Immature natural killer cell (primary cell): ENCODE measurements at places on chromosomes 16 and 17.

DNA sequence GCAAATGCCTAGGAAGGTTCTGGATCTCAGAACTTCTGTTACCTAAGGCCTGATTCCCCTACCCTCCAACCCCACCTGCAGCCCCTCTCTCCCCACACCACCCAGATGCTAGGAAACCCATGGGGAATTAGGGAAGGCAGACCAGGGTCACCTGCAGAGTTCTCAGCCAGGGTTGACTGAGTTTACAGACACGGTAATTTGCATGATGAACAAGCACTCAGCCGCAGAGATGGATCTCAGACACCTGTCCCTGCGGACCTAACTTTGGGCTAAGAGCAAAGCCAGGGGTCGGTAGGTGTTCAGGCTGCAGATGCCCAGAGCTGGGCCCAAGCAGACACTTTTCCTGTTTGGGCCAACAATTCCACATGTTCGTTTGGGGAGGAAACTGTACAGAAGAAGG is 2.9 kb downstream of the ABI3 start:
- DNase-seq: no peak

- DNase-seq: no peak
Measured at GRCh38 chr17:40646791-40647623, 611 bp downstream of the SMARCE1 start.

GRCh38 chr17:48597528-48597777 is 3.9 kb upstream of the HOXB5 start:
- no peak for DNase-seq

DNA sequence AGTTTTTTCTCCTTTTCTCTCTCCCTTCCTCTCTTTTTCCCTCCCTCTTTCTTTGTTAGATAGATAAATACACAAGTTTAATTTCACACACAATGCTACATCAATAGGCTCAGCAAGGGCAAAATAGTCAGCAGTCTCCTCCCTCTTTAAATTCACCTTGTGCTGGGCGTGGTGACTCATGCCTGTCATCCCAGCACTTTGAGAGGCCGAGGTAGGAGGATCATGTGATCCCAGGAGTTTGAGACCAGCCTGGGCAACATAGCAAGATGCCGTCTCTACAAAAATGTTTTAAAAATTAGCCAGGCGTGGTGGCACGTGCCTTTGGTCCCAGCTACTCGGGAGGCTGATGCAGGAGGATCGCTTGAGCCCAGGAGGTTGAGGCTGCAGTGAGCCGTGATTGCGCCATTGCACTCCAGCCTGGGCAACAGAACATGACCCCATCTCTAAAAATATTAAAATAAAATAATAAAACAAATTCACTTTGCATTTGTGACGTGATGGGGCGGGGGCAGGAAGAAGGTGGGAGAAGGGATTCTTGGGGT is 27.4 kb downstream of the IL21R start:
- no peak for DNase-seq

GRCh38 chr16:27029525-27029924 is 37.2 kb upstream of the C16orf82 start:
- DNase-seq: no peak

DNA sequence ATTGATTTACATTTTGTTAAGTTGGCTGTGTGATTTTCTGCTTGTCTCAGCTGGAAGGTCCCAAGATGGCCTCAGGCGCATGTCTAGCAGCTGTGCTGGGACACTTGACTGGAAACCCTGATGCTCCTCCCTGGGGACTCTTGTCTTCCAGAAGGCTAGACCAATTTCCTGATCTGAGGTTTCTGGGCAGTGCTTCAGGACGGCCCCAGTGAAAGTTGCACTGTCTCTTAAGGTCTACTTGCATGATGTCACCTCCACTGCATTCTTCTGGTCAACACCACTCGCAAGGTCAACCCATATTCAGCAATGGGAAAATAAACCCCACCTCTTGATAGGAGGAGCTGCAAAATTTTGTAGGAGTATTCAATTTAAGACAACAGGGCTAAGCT is 116.0 kb downstream of the SALL1 start:
- DNase-seq: no peak

- DNase-seq: no peak
Measured at GRCh38 chr16:25192096-25192495, 24.7 kb upstream of the AQP8 start.

DNA sequence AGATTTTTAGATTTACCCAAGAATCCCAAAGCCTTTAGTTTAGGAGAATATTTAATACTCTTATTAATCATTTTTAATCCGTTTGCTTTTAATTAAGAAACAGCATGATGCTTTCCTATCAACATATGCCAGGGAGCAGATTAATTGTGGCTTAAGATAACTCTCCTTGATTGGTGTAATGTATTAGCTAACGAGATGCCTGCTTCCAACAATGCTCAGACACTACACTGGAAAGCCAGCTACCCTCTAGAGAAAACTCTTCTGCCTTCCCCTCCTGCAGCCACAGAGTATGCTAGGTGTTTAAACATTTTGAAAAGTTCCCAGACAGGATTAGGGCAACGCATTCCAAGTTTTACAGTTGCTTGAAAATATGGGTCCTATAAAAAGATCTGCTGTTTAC is 142.2 kb downstream of the AATF start:
- DNase-seq: no peak

GRCh38 chr17:19937522-19937921 is 40.1 kb downstream of the AKAP10 start:
- no peak for DNase-seq

- no peak for DNase-seq
Measured at GRCh38 chr17:67818110-67819002, 6.9 kb upstream of the BPTF start.

DNA sequence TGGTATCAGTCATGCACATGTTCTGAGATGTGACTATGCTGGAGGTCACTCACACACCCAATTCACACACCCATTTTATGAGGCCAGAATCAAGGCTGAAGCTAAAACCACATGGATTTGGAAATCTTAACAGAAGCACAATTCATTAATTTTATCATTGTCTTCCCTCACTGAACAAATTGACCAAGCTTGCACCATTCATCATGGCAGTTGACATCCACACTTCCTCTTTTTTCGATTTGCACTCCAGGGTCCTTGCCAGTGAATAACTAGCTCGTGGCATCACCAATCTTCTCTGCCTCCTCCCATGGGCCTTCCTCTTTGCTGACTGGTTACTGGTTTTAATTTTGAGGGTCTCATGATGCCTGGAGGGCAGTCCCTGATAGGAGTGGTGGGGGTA is 123.0 kb upstream of the ASIC2 start:
- no peak for DNase-seq

DNA sequence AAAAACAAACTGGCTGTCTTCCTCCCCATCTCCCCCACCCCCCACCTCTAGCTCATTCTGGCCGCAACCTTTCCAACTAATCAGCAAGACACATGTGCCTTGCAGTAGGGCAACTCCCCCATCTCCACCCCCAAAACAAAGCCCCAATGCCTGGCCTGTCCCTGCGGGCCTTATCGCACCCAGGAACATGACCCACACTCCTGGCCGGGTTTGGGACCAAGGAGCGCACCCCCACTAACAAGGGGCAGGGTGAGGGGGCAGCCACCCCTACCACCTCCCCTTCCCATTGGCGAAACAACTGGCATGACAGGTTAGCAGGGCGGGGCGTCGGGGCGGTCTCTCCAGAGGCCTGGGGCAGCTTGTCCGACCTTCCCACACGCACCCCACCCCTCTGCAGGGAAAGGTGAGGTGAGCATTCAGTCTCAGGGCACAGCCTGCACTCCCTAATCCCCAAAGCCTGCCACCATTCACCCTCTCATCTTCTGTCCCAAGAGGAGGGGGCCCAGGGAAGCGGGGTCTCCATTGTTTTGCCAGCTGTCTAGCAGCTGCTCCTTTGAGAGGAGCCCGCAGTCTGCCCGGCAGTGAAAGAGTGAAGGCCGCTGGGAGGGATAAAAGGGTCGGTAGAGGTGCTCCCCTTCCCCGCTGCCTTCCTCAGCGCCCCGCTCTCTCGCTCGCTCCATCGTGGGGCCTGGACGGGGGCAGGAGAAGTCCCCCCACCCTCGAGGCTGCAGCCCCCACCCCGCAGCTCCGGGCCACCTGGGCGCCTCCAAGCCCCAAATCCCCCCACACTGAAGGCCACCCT is 765 bp downstream of the MYO18A start:
- no peak for DNase-seq

GRCh38 chr17:80346498-80347275 is 68.3 kb upstream of the ENDOV start:
- no peak for DNase-seq

- DNase-seq: no peak
Measured at GRCh38 chr17:19250421-19251173, 13.4 kb downstream of the EPN2 start.

GRCh38 chr17:81706757-81707624 is 3.8 kb downstream of the MRPL12 start:
- no peak for DNase-seq

DNA sequence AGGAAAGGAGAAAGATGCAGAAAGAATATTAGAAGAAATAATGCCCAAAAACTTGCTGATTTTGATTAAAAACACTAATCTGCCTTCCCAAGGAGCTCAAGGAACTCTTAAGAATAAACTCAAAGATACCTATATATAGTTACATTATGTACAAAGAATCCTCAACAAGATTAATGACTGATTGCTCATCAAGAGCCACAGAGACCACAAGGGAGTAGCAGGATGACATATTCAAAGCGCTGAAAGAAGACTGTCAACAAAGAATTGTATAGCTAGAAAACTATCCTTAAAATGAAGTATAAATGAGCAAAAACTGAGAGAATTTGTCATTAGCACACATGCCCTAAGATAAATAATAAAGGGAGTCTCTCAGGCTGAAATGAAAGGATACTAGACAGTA is 6.2 kb downstream of the LPCAT2 start:
- no peak for DNase-seq

DNA sequence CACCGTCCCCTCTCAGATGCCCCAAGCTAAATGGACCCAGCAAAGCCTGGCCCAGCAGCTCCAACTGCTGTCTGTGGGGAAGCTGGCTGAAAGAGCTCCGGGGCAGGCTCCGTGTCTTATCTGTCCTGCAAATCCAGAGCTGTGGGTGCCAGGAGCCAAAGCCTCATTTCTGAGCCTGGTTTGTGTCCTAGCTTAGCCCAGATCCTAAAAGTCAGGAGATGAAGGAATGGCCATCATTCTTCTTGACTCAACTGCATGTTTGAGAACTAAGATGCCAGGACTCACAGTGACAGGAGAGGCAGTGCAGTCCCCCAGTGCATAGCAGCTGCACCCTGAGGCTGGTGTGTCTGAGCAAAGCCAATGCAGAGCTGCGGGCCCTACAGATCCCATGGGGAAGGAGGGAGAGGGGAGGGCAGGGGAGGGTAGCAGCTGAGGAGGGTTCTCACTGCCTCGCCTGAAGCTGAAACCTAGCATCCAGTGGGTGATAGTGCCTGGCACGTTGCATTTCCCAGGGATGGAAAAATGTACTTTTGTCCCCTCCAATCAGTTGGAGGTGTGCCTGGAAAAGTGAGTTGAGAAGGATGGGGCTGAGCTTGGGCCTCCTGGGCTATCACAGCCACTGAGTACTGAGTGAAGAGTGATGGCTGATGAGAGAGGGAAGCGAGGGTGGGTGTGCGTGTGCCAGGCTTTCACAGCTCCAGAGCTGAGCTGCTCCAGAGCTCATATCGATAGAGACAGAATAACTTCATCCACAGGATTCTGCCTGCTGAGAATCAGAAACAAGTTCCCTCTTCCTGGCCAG is 24.5 kb upstream of the CD300E start:
- DNase-seq: no peak

GRCh38 chr17:9050801-9051401 is 29.6 kb downstream of the NTN1 start:
- DNase-seq: no peak

DNA sequence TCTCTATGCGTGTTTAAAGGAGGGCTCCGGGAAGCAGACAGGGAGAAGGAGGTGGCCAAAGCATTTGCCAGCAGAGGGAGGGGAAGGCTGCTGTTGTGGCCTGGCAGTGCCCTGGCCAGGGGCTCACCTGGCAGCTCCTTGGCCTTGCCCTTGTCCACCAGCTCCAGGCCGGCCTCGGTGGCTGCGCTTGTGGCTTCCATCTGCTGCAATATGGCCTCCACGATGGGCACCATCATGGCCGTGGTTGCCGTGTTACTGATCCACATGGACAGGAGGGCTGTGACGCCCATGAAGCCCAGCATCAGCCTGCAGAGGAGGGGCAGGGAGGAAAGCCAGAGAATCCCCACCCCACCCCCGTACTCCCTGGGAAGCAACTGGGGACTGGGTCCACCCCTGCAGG is 9.4 kb downstream of the SLC13A5 start:
- DNase-seq: no peak
